AG04450 (cell line): ENCODE measurements at places on chromosomes 16 and 17.

GRCh38 chr17:81741049-81741593 is 29.0 kb downstream of the SLC25A10 start:
- DNase-seq: no peak

DNA sequence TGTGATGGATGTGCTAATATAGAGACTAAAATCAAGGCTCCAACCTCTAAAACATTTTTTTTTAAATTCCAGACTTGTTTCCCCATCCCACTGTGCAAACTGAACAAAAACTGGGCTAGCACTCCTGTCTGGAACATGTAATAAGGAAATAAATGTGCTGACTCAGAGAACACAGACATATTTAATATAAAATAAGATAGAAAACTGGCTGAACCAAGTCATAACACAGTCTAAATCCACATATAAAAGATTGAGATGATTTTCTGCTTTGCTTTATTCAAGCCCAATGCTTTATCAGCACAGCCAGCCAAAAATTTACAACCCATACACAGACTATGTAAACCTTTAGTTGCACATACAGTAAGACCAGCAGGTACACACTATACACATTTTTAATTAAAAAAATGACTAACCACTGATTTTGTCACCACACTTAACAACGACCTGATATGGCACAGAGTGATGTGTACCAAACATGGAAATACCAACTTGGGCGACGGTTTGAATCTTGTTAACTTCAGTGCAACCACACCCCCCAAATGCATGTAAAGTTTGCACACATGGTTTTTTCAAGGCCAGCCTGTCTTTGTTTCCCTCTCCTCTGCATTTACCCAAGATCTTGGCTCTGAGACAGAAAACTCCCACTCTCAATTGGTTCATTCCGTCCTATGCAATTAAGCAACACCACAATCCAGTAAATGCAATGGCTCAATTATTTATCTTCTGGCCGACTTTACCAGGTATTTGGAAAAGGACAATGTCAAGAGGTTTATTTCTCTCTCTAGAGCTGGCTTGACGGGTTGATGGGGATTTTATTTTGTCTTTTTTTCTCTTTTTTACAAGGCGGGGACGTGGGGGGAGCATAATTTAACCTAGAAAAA is 1.2 kb downstream of the STAT3 start:
- DNase-seq: no peak

DNA sequence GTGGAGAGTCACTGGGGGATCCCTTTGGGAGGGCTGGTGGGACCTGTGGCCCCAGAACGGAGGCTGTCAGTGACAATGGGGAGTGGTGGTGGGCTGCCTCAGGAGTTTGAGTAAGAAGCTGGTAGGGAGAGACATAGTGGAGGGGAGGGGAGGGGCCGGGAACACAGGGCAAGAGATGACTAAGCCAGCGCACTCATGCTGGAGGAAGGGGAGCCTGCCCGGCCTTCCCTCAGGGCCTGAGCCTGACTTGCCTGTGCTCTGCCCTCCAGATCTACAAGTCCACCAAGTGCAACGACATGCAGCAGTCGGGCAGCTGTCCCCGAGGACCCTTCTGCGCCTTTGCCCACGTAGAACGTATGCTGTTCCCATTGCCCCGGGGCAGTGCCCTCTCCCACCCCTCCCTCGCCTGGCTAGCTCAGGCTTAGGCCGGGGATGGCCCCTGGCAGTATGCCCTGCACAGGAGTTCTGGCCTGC is 29.3 kb downstream of the UNC13D start:
- peak; percentile 39 for DNase-seq

GRCh38 chr16:51834794-51835193 is 683.7 kb upstream of the SALL1 start:
- DNase-seq: no peak

DNA sequence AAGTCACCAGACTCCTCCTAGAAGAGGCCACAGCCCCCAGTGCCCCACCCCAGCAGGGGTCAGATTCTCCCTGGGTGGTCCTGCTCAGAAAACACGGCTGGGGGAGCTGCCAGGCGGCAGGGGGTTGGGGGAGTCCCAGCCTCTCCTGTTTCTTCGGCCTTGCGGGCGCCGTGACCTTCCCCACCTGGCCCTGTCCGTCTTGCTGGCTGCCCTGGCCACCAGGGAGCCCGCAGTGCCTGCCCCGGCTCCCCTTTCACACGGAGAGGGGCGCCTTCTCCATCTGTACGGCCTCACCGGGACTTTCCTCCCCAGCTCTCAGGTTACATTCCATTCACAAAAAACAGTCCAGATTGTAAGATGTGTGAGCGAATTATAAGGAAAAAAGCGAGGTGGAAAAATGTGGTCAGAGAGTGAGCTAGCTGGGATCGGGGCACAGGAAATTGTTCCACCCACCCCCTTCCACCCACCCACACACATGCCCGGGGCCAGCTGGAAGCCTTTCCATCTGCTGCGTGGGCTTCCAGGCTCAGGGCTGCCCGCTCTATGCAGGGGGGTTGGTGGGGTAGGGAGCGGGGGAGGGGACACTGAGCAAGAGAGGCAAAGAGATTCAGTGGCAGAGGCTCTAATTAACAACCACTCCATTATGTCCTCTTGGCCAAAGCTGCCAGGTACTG is 14.6 kb upstream of the CIBAR2 start:
- peak; percentile 81 for DNase-seq

GRCh38 chr16:61681124-61681523 is 355.1 kb downstream of the CDH8 start:
- no peak for DNase-seq

DNA sequence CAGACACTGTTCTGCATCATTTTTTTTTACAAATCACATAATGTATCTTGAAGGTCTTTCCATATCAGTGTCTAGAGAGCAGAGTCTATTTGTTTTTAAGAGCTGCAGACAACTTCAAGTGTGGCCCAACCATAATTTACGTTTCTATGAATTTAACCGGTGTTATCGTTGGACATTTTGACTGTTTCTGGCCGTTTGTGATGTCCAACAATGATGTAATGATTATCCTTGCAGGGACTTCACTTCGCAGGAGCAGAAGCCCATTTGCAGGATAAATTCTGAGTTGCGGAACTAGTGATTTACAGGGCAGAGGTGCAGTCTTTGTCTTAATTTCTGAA is 26.9 kb upstream of the HLF start:
- no peak for DNase-seq

GRCh38 chr16:6362321-6362720 is 970.3 kb upstream of the RBFOX1 start:
- no peak for DNase-seq

DNA sequence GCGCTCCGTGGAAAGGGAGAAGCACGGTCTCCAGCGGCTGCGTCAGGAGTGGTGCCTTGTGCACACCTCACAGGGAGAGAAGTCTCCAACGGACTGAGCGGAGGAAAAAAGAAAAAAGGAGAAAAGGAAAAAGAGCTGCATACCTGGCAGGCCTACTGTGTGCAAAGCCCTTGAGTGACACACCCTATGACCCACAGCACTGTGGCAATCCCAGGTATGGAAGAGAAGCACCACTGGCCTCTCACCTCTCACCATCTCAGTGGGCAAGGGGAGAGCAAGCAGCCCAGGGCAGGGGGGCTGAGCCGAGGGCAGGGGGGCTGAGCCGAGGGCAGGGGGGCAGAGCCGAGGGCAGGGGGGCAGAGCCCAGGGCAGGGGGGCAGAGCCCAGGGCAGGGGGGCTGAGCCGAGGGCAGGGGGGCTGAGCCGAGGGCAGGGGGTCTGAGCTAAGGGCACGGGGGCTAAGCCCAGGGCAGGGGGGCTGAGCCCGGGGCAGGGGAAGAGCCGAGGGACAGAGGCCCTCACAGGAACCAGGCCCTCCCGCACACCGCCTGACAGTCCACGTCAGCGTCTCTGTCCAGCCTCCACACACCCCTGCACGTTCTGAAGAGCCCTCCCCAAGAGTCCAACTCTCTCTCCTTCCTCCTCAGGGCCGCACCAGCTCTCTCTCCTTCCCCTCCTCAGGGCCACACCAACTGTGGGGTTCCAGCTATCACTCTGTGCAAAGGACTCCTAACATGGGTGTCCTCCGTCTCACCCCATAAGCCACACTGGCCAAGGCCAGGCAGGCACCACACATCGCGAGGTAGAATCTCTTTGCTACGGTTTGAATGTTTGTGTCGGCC is 105.8 kb downstream of the ZNF778 start:
- DNase-seq: no peak

DNA sequence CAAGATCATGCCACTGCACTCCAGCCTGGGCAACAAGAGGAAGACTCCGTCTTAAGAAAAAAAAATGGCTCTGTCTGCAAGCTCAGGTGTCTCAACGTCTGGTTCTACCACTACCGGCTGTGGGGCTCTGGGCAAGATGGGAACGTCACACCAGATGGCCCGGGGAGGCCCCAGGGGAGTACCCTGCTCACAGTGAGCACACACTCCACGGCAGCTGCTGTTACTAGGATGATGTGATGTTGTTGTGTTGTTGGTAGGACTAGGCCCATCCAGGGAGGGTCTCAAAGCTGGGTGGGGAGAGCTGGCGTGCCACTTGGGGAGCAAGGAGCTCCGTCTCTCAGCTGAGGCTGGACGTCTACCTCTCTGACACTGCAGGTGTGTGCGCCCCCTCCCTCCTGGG is 9.4 kb upstream of the NPTX1 start:
- DNase-seq: no peak

DNA sequence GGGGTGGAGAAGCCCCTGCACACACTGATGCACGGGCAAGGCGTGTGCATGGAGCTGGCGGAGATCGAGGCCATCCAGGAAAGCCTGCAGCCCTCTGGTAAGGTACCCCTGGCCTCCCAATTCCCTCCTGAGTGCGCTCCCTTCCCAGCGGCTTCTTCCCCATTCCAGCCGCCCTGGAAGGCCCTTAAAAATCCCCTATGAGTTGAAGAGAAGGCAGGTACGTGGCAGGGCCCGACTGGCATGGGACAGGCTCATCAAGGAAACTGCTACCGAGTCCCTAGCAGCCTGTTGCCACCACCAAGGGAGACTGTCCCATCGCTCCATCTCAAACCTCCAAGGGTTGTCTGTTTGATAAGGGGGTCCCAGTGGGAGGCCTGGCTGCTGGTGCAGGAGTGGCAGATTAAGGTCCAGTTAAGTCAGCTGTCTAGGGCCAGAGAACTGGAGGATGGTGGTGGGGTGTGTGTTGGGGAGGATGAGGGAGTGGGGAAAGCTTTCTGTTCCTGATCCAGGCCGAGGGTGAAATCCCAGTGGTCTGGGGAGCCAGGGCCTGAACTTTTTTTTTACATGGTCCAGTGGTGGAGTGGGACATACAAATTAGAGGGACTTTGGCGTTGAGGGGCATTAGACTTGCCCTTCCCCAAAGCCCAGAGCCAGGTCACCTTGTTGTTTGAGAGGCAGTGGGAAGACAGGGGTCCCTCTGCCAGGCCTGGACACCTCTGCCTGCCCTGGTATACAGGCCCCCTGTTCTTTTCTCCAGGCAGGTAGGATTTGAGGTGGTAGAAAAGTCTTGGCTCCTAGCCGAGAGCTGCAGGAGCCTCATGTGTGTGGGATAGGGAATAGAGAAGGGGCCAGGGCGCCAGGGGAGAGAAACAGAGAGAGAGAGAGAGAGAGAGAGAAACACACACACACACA is 994 bp downstream of the IGFBP4 start:
- no peak for DNase-seq

- DNase-seq: no peak
Observed at GRCh38 chr16:55285586-55285985, 38.4 kb upstream of the IRX6 start.

DNA sequence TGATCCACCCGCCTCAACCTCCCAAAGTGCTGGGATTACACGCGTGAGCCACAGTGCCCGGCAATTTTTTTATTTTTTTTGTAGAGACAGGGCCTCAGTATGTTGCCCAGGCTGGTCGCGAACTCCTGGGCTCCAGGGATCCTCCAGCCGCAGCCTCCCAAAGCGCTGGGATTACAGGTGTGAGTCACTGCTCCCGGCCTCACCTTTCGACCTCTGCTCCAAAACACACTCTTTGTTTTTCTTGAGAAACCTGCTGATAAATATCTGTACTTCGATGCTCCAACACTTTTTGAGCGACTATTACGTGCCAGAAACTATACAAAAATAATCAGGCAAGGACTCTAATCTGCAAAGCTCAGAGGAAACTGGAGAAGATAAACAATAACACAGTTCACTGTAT is 1.0 kb downstream of the MED1 start:
- DNase-seq: no peak

DNA sequence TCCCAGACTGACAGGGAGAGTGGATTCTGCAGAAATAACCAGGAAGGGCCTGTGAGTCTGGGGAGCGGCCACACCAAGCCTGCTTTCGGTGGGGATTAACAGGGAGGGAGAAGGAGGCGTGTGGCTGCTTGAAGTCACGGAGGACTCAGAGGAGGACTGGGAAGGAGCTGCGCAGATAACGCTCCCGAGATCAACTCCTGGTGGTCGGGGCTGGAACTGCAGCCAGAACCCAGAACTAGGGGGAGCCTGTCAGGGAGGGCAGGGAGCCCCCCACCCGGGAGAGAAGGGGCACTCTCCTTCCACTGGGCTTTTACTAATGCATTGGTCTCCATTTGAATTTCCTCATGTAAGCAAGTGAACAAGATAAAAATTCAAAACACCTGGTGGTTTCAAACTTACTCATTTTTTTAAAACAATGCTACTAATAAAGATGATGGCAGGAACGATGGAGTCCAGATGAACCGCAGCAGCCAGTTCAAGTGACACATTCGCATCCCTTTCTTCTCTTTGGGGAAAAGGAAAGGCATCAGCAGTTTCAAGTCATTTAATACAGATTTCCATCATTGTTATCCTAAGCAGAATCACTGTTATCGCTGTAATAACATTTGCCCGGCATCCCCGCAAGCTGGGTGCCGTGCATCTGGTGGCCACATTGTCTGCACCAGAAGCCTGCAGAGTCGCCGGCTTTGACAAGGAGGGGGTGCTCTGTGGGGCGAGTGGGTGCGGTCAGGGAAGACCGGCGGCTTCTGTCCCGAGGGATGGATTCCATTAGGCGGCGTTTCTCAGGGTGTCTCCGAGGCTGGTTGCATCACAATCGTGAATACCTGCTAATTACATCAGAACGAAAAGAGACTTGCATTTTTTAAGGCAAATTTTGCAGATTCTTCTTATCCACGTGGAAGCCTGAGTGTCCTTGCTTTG is 183.0 kb downstream of the FOXL1 start:
- no peak for DNase-seq

GRCh38 chr16:22705799-22706198 is 108.2 kb upstream of the HS3ST2 start:
- DNase-seq: no peak
